Epithelial cell of alveolus of lung (primary cell): ENCODE measurements at places on chromosomes 11 and 22. TPM values are rescaled to one million over a fixed set of nuclear protein-coding genes. Genes with fewer than 3 reads are reported as not detected.

PHRF1 gene
- 17.1 and 30.9 TPM in 2 replicates for total RNA-seq

SAC3D1 gene
- total RNA-seq: 6.7 and 16.2 TPM in 2 replicates

ELMOD1 gene
- 1.6 TPM in 1 of 2 replicates, not detected in the other for total RNA-seq

PANX2 gene
- total RNA-seq: 0.65 and 1.8 TPM in 2 replicates

INS gene
- not detected in 2 replicates for total RNA-seq

TRIM48 gene
- not detected in 2 replicates for total RNA-seq

FDXACB1 gene
- 0.88 and 3.1 TPM in 2 replicates for total RNA-seq

RASGRP2 gene
- total RNA-seq: 0.56 and 4.4 TPM in 2 replicates

PARVG gene
- not detected in 2 replicates for total RNA-seq

PVALB gene
- not detected in 2 replicates for total RNA-seq

CCDC116 gene
- 0.16 TPM in 1 of 2 replicates, not detected in the other for total RNA-seq

LRRC4C gene
- total RNA-seq: 0.52 and 0.72 TPM in 2 replicates

PIWIL4 gene
- total RNA-seq: 0.26 and 1.4 TPM in 2 replicates

CRYBB1 gene
- not detected in 2 replicates for total RNA-seq

UBQLNL gene
- 0.13 and 0.40 TPM in 2 replicates for total RNA-seq

OR52L1 gene
- not detected in 2 replicates for total RNA-seq
